ENCODE measurements at places on chromosomes 7 and 10.

- no peak for DNase-seq
These were observed 518 bp upstream of the COMMD3 start for GRCh38 chr10:22315455-22316285.

GRCh38 chr7:94575646-94576045, 66.0 kb downstream of the CASD1 start:
- no peak for DNase-seq

- no peak for DNase-seq
These were observed 115.4 kb downstream of the NT5C2 start for GRCh38 chr10:103077491-103078308.

DNA sequence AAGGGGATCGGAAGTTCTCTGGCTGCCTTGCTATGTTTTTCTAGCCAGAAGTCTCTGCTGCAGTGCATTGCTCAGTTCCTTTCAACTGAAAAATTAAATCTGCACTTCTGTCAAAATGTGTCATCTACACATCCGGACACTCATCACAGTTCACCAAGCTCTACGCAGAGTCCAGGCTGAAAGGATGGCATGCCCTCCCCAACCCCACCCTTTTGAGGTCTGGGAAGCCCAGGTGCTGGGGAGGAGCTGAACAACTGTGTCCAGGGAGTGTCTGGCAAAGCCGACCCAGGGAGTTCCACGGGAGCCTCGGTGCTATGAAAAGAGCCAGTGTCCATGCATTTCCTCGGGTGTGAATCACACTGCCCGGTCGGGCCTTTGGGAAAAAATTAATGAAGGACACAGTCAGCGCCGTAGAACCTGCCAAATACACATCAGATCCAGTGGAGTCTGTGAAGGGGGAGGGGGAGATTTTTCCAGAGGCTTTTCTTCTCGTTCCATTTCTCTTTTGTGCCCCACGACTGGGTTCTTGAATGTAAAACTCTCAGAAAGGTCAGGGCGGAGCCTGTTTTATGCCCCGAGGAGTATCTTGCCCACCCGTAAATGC, 757 bp upstream of the PALS2 start:
- peak; percentile 50 for DNase-seq

DNA sequence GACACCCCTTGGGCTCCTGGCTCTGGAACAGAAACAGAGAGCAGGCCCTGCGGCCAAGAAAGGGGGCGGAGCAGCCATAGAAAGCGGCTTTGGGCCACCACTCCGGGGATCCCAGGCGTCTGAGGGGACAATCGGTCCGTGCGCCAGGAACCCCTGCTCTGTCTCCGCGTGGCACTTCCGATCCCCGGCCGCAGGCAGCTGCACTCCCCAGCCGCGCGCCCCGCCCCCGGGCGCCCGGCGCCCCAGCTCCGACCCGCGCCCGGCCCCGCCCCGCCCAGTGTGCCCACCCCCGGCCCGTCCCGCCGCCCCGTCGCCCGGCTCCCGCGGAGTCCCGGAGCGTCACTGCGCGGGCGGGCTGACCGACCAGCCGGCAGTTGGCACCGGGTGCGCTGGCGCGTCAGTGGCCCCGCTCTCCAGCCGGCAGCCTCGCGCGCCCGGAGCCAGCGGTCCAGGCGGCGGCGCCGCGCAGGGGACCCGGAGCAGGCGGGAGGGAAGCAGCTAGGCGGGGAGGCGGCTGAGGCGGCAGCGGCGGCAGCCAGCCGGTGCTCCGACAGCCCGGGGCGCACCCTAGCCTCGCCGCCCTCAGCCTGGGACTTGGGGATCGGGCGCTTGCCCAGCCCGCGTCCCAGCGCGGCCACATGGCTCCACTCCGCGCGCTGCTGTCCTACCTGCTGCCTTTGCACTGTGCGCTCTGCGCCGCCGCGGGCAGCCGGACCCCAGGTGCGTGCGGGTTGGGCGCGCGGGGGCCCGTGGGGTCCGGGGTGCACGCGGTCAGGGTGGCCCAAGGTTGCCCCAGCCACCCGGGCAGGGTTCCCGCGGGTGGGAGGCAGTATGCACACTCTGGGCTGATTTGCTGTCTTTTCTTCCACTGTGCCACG, at the start of gene ADAMTS14:
ADAMTS14 (plus strand) TSS at position 342 of the 878 bp plus-strand sequence; CDS start at position 639, 297 bp downstream.
- DNase-seq, result peak; percentile 60

DNA sequence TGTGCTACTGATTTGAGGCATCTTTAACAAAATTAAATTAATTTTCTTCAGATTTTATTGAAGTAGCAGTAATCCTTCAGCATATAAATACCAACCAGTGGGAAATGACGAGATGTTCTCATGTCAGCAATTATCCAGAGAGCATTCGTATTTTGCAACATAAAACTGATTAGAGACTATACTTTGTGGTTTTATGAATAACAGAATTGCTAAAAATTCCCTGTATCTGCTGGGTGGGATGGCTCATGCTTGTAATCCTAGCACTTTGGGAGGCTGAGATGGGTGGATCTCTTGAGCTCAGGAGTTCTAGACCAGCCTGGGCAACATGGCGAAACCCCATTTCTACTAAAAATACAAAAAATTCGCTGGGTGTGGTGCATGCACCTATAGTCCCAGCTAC, 56.9 kb downstream of the ATAD1 start:
- no peak for DNase-seq

DNA sequence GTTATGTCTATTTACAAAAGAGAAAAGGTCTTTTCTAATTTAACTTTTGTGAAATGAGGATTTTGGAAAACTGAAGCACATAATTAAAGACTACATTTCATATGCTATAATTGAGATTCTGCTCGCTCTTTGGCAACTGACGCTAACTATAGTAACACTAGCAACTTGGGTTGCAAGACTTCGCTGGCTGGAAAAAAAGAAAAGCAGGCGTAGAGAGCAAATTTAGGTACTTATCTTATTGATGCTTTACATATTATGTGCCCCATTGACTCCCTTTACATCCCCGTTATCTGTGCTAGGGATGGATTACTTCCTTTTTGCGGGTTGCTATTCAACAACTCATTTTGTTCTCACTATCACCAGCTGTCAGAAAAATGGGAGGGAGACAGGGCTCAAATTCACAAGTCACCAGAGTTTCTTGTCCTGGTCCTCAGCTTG, 10.5 kb downstream of the SEMA3C start:
- DNase-seq, result no peak

GRCh38 chr10:70352401-70353097, 29.9 kb downstream of the LRRC20 start:
- DNase-seq, result no peak

GRCh38 chr7:107692501-107692900, 31.9 kb downstream of the SLC26A4 start:
- DNase-seq, result peak; percentile 48

DNA sequence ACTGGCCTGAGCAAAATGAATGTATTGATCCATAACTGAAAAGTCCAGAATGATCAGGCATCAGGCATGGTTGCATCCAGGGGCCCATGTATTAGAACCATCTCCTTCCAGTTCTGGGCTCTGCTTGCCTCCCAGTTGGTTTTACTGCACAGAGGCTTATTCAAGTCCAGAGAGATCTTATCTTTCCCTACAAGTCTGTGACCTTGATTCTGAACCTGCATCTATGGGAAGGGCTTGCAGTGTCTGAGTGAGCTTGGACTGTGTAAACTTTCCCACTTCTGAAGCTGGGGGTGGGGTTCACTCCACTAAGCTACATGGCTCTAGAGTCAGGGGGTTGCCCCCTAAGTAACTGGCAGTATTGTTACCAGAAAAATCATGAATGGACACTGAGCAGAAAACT, 136.2 kb downstream of the TCF7L2 start:
- DNase-seq, result no peak

GRCh38 chr10:124125305-124126116, 32.1 kb upstream of the CHST15 start:
- DNase-seq, result peak; percentile 18

DNA sequence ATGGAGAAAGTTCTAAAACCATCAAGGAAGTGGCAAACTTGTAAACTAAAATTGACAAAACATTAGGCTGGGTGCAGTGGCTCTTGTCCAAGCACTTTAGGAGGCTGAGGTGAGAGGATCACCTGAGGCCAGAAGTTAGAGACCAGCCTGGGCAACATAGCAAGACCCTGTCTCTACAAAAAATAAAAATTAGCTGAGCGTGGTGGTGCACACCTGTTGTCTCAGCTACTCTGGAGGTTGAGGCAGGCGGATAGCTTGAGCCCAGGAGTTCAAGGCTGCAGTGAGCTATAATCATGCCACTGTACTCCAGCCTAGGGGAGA, 29.4 kb upstream of the HNRNPH3 start:
- no peak for DNase-seq

GRCh38 chr7:21986096-21986495, 40.4 kb upstream of the CDCA7L start:
- no peak for DNase-seq

DNA sequence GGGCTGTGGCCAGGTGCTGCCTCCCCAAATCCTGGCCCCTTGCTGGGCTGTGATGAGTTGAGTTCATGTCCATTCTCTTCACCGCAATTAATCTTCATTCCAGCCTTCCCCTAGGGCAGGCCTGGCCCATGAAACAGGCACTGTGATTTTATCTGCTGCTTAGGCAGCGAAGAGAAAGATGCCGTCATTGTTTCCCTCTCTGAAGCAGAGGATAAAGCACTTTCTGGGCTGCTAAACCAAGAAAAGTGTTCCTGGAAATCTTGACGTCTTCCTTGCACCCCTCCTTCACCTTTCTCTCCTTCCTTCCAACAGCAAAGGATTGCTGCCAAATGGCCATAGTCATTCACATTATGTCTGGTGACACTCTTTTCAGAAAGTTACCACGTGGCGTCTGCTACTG, 265.9 kb downstream of the ZEB1 start:
- DNase-seq, result no peak

DNA sequence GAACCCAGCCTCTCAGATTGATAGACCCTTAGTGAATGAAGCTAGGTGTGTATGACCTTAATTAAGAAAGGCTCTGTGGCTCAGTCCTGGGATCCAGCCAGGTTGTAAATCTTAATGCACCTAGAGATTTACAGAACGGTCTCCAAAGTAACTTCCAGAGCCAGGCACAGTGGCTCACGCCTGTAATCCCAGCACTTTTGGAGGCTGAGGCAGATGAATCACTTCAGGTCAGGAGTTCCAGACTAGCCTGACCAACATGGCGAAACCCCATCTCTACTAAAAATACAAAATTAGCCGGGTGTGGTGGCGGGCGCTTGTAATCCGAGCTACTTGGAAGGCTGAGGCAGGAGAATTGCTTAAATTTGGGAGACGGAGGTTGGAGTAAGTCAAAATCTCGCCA, 24.3 kb downstream of the CALHM2 start:
- DNase-seq, result no peak

Data from AG08395 (cell line).